ENCODE measurements at places on chromosomes 4 and X.
A peak's percentile ranks its signal among the peaks of the same experiment; 100 is the strongest.

DNA sequence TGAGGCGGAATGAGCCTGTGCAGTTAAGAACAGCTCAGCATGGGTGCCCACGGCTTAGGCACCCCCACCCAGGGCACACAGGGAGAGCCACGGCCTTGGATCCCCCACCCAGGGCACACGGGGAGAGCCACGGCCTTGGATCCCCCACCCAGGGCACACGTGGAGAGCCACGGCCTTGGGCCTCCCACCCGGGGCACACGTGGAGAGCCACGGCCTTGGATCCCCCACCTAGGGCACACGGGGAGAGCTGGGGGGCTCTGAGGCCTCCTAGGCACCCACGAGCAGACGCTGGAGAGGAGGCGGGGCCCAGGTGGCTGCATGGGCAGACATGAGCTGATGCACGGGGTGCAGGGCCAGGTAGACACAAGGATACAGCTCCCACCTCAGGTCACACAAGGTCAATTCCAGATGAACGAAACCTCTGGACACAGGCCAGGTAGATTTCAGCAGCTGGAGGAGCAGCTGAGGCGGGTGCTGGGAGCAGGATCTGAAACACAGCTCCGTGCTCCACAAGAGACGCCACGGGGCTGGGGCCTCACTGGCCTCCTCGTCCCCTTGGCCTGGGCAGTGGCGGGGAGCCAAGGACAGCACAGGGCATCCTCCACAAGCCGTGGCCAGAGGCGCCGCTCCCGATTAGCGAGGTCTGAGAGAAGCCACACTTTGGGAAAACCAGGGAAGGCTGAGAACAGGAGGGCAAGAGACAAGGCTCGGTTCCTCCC is 30.8 kb downstream of the GAK start:
- no peak for DNase-seq

DNA sequence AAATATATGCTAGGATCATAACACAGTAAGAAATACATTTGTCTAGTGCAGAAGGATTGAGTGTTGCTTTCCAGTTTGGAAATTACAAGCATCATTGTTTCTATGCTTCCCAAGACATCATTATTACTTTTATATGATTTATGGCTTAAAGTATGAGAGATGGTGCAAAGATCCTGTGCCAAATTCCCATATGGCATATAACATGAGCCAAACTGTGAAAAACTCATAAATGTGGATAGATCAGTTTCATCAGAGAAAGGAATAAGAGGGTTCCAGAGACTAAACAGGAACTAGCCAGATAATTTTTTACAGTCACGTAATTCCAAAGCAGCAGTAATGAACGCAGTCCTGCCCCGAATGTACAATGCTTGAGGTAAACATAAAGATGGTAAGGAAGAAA is 126.3 kb downstream of the PRDM5 start:
- no peak for DNase-seq

- peak; percentile 78 for DNase-seq
Measured at GRCh38 chr4:110636680-110637407, 14.0 kb upstream of the PITX2 start.

- DNase-seq: no peak
Measured at GRCh38 chr4:174717828-174718227, 111.2 kb downstream of the GLRA3 start.

DNA sequence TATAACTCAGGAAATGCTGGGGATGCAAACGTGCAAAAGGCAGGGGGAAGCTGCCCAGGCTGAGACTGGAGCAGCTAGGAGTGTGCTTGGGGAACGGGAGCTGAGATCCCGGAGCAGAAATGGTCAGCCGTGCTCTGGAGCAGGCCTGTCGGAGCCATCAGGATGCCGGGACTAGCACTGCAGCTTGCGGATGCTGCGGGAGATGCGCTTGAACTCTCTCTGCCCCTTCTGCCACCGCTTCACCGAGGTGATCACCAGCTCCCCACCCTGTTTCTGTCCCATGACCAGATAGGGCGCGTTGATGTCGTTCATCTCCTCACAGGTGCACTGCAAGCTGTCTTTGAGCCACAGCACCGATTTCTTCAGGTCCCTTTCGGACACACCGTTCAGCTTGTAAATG is 7.6 kb downstream of the SFRP2 start:
- no peak for DNase-seq

DNA sequence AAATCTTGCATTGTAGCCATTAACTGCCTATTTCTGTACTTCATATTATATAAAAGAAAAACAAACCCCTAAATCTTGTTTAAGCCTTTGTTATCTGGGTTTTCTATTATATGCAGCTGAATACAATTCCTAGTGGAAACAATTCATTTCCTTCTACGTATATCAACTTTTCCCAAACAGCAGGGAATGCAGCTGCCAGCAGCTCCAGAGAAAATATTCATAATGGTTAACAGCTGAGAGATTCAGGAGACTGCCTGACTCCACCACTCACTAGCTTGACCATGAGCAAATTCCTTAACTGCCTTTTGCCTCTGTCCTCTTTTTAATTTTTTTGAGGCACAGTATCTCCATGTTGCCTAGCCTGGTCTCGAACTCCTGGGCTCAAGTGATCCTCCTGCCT is 146.2 kb downstream of the SPATA18 start:
- no peak for DNase-seq

GRCh38 chr4:74282926-74283325 is 25.3 kb upstream of the EPGN start:
- DNase-seq: no peak

GRCh38 chr4:176971576-176972115 is 178.9 kb upstream of the VEGFC start:
- DNase-seq: no peak

DNA sequence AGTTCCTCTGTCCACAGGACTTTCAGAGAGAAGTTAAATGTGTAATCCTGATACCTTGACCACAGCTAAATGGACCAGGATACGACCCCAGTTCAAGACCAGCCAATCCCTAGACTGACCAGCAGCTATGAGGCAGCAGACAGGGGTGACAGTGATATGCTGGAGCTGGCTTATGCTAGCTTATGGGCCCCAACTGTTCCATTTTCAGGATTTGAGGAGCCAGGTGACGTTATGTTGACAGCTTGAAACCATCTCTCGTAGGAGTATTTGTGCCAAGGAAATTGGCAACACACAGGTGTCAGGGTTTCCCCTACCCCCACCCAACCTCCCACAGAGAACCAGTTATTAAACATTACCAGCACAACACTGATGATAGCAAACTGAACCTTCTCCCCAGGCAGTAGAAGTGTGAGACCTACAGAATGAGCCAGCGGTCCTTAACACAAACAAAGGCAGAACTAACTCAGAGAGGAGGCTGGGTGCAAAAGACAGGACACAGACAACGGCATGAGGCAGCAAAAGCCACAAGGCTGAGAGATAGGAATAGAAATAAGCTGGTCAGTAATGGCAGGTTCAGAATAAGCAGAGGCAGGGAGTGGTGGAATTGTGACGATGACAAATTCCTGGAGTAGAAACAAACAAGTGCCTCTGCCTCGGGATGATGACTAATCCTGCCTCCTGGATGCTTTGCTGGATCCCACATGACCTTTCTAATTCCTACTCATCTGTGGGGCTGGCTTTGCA is 85.6 kb upstream of the CPEB2 start:
- no peak for DNase-seq

DNA sequence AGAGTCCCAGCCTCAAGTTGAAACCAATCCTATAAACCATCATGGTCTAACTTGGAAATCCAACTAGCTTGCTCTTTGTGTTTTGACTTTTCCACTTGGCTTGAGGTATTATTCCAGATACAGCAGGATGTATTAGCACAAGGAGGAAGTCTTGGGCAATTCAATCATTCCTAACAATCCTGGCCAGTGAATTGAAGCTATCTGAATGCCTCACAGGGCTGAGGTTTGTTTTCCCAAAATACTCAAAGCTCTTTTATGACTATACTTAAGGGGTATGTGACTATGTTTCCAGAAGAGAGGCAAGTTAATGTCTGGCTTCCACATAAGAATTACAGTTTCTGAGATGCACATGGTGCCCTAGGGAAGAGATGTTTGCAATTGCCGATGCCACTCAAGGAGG is 66.8 kb upstream of the SH3RF1 start:
- no peak for DNase-seq

DNA sequence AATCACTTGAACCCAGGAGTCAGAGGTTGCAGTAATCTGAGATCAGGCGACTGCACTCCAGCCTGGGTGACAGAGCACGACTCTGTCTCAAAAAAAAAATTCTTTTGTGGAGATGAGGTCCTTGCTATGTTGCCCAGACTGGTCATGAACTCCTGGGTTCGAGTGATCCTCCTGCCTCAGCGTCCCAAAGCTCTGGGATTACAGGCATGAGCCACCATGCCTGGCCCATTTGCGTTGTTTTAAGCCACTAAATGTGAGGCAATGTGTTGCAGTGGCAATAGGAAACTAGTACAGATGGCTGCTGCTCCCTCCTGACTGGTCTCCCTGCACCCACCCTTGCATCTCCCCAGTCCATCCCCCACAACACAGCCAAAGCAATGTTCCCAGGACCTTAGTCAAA is 40.0 kb upstream of the APLN start:
- no peak for DNase-seq

GRCh38 chr4:159444678-159445077 is 341.8 kb downstream of the RAPGEF2 start:
- DNase-seq: no peak

DNA sequence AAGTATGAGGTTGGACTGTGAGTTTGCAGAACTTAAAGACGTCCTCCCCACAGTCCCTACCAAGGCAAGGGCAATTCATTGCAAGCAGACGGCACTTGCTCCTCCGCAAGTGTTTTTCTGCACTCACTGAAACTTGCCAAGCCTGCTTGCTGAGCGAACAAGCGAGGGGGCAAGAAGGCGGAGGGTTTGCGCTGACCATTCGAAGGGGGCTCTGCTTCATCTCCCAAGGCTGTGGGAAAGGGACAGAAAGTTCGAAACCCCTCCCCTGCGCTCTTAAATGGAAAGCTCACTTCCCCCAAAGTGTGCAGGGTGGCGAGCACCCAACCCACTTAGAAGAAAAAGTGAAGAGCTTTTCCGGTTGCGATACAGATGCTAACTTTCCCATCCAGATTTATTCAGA is 1.4 kb downstream of the MID1 start:
- DNase-seq: no peak

DNA sequence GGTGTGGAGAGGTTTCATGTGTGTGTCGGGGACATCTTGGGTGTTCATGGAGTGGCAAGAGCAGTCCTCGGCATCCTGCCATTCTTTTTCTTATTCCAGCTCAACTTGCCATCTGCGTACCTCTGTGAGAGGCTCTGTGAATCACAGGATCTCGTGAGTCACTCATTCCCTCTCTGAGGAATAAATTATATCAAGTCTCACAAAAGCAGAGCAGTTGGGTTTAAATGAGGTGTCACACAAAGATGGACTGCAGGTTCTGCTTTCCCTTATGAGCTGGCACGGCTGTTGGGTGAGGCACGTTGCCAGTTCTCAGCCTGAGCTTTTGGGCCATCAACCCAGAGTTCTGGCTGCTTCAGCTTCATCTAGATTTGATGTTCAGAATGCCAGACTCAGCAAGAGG is 6.8 kb upstream of the OCIAD2 start:
- DNase-seq: no peak

GRCh38 chrX:7709845-7710244 is 133.1 kb upstream of the VCX start:
- peak; percentile 22 for DNase-seq

- DNase-seq: no peak
Measured at GRCh38 chr4:124044867-124045266, 648.3 kb downstream of the SPRY1 start.

GRCh38 chrX:131837325-131837724 is 185.8 kb upstream of the STK26 start:
- DNase-seq: no peak

GRCh38 chr4:147590249-147590920 is 26.8 kb upstream of the TMEM184C start:
- peak; percentile 71 for DNase-seq

- no peak for DNase-seq
Measured at GRCh38 chrX:104913348-104913747, 307.1 kb downstream of the TEX13A start.

- no peak for DNase-seq
Measured at GRCh38 chrX:137426695-137427425, 139.1 kb upstream of the ZIC3 start.

GRCh38 chrX:13094828-13095341 is 50.5 kb upstream of the FAM9C start:
- peak; percentile 52 for DNase-seq

DNA sequence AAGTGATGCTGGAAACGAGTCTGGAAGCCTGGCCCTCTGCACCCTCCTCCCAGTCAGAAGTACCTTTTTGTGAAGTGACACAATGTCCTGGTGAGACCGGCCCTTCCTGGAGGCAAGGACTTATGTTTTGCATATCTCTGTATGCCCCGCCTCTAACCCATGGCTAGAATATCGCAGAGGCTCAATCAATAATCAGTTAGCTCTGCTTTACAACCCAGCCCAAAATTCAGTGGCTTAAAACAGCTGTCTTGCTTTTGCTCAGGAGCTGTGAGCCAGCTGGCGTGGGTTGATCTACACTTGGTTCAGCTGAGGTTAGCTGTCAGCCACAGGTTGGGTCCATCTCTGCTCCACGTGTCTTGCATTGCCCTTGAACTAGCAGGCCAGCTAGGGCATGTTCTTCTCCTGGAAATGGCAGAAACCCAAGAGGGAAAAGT is 98.8 kb upstream of the METTL14 start:
- no peak for DNase-seq

- DNase-seq: no peak
Measured at GRCh38 chrX:52556741-52557140, 39.9 kb upstream of the XAGE1B start.

GRCh38 chrX:25721564-25721963 is 416.6 kb upstream of the MAGEB18 start:
- no peak for DNase-seq

- DNase-seq: no peak
Measured at GRCh38 chr4:87240341-87240740, 19.9 kb upstream of the KLHL8 start.
